GM20000 (cell line): ENCODE measurements at places on chromosomes 7 and 10.

- no peak for DNase-seq
Measured at GRCh38 chr7:101954499-101954898, 137.1 kb downstream of the CUX1 start.

- no peak for DNase-seq
Measured at GRCh38 chr7:123724817-123725253, 24.0 kb downstream of the WASL start.

GRCh38 chr7:20340839-20341238 is 10.1 kb downstream of the ITGB8 start:
- no peak for DNase-seq

DNA sequence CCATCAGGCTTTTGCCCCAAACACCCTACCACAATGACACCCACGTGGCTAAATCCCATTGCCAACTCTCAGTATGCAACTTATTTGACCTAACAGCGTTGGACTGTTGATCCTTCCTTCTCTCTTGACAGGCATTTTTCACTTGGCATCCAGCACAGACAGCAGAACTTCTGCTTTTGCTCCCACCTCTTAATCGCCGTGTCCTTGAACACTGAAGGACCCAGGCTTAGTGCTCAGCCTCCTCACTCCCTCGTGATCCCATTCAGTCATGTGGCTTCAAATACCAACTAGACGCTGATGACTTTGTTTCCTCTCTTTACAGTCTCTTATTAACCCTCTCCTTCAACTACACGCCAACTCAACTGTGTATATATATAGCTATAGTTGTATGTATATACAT is 25.0 kb downstream of the ZFAND2A start:
- DNase-seq = no peak

DNA sequence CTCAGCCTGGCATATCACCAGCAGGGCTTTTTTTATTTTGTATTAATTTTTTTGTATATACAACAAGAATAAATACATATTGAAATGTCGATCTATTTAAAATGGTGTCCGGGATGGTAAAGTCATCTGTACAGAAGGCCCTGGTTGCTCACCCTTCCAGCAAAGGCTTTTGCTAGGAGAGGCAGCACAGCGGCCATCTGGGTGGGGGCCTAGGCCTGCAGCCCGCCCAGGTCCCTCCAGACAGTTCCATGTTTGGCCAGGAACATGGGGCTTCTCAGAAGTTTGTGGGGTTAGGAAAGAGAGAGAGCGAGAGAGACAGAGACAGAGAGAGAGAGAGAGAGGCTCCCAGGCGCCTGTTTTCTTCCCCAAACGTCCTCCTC is 152.6 kb upstream of the LYZL2 start:
- DNase-seq = no peak

- peak; percentile 86 for DNase-seq
Measured at GRCh38 chr7:129122751-129123509, 21.6 kb upstream of the TSPAN33 start.

DNA sequence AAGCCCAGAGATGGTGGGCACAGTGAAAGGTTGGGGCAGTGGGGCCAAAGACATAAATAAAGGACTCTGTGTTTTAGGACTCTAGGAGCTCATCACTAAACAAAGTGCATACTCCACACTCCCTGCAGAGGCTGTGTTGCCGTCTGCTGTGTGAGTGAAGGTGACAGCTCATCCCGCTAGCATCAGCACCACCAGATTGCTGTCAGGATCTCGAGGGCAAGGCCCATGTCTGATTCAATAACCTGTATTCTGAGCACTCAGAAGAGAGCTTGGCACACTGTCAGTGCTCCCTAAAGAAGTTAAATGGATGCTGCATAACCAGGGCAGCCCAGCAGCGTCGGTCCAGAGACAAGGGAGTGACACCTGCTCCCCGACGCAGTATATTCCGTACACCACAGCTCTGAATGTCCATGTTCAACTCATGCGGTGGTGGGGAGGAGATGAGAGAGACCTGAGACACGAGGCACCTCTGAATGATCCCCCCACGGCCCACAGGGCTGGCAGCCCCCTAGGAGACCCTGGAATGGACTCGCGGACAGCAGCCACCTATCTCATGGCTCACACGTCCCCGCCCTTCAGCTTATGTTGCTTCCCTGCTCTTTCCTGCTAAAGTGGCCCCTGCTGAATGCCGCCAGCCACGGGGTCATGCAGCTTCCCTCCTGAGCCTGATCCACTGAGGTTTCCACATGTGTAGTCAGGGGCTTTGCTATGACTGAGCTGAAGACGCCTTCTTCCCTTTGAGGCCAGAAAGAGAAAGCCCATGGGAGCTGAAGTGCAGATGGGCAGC is 132.7 kb upstream of the KCNMA1 start:
- DNase-seq = no peak

GRCh38 chr7:79610313-79610712 is 156.8 kb upstream of the MAGI2 start:
- DNase-seq = no peak

DNA sequence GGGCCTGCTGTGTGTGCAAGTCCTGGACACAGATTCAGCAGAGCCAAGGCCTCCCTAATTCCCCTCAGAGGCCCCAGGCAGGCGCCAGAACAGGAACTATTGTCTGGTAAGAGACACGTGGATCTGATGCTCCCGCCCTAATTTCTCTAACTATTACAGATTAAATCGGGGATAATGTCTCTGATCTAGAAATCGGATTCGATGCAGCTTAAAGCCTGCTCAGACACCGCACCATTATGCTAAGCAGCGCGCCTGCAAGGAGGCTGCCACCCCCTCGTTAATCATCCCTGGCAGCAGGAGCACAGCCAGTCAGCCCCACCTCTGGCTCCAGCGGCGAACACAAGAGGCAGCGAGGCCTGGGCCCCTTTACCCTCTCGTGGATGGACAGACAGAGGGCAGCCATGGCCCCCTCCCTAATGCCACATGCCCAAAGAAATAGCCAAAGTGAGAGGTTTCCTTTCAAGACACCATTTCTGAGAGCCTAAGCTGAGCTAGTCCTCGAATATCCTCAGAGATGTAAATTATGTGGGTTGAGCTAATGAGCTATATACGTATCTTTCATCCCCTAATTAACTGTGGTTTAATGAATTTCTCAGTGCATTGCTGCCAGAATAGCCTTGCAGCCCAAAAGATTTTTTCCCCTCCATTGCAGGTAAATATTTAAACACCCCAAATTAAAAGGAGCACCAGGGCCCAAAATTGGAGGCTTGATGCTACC is 122.1 kb downstream of the GRID1 start:
- no peak for DNase-seq

DNA sequence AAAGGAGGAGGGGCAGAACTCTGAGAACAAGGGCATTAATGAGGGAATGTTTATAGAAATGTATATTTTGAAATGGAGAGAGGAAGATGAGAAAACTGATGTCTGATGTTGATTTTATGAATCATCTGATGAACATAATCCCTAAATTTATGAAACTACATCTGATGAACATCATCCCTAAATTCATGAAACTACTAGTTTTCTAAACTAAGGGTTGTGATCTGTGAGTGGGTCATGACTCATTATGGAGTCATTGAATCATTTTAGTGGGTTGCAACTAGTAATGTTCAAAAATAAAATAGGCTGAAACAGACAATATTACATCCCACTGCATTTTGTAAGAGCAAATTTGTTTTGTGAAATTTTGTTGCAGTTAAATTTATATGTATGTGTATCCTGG is 442.6 kb upstream of the TEX47 start:
- no peak for DNase-seq

DNA sequence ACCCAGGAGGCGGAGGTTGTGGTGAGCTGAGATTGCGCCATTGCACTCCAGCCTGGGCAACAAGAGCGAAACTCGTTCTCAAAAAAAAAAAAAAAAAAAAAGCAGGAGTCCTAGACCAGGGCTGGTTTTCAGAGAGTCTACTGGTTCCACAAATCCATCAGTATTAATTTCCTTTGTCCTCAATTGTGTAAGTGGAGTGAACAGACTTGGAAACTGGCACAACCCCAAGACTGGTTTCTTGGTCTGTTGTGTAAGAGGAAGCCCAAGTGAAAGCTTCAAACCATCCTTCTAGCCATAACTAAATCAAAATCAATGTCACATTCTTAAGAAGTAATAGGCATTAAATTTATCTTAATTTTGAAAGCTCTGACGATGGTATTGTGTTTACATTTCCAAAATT is 213.6 kb downstream of the DGKI start:
- no peak for DNase-seq

DNA sequence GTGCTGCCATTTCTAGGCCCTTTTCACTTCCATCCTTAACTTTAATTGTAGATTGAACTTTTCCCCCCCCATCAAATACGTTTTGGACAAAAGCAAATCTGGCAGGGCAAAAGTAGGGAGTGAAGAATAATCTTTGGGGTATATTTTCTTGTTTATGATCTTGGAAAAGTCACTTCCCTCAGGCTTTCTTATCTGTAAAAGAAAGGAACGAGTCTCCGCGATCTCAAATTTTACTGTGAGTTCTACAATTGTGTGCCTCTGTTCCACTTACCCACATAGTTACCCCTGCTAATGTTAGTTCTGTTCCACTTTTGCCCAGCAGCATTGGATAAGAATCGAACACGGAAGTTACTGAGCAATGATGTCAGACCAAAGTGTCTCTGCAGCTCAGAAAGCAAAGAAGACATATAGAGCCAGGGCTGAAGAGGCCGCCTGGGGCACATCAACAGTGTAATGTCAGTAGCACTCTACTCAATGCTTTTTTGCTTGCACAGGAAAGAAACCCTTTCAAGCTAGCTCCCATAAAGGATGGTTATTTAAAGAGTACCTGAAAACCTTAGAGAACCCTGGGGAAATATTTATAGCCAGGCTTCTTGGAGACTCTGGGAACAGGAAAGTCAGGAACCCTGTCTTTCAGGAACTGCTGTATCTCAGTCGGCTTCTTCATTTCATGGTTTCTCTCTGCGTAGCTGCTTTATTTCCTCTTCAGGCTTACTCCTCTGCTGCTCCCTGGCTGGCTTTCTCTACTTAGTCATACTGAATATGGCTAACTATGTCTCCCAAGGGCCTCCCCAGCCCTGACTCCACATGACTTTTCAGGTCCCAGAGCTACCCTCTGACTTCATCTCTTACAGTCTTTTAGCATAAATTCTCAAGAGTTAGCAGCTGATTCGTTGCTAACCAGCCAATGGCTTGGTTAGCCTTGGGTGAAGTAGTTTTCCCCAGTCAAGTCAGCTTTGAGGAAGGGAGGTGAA is 123.7 kb upstream of the FAM3C start:
- no peak for DNase-seq

GRCh38 chr10:118911363-118911762 is 118.2 kb upstream of the NANOS1 start:
- no peak for DNase-seq

GRCh38 chr10:8060704-8061121 is 6.2 kb downstream of the GATA3 start:
- DNase-seq = no peak

GRCh38 chr7:69962186-69963065 is 364.2 kb downstream of the AUTS2 start:
- DNase-seq = no peak
